ENCODE measurements at places on chromosomes 3 and 15.

DNA sequence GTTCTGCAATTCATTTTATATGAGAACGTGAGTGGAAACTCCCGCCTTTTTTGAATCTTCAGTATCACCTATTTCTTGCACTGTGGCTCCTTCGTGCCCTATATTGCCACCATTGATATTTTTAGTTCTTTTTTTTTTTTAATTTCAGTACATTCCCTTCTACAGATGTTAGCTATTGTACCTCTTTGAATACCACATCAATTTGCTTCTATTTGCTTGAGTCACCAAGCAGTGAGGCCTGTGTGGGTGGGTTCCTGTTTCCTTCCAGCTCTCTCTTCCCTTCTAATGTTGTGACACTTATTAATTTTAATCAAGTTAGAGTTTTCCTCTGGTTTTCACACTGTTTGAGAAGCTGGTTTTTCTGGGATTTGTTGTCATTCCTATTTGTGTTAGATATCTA, 8.7 kb downstream of the HACD2 start:
- no peak for DNase-seq

DNA sequence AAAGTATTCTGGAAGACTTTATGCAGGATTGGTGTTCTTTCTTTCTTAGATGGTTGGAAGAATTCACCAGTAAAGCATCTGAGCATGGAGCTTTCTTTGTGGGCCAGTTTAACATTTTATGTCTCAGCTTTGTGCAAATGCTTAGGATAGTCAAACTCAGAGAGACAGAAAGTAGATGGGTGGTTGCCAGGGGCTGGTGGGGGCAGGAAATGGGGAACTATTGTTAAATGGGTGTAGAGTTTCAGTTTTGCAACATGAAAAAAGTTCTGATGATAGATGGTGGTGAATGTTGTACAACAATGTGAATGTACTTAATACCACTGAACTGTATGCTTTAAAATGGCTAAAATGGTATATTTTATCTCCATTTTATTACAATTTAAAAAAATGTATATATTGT, 24.8 kb downstream of the SPCS1 start:
- no peak for DNase-seq

GRCh38 chr3:172939651-172940293, 189.2 kb downstream of the ECT2 start:
- DNase-seq, result no peak

- no peak for DNase-seq
Measured at GRCh38 chr15:83356501-83357399, 72.3 kb upstream of the BNC1 start.

GRCh38 chr3:19662486-19662885, 271.5 kb downstream of the EFHB start:
- no peak for DNase-seq

GRCh38 chr15:77986891-77987764, 90.4 kb downstream of the TBC1D2B start:
- DNase-seq, result no peak

GRCh38 chr3:169744366-169745054, 20.4 kb downstream of the TERC start:
- DNase-seq, result no peak

DNA sequence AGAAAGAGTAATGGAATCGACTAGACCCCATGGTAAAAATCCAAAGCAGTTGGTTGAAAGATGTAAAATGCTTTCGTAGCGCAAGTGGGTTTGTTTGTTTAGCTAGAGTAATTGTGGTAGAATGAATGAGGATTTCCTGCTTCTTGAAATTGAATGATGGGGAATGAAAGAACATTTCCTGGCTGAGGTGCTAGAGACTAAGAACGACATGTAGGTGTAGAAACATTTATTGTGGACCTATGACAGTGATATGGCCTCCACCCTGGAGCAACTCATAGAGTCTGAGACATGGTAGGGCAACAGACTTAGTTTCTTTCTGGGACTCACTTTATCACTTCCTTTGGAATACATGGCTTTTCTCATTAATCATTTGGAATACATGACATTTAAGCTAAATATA, 467.6 kb upstream of the CFAP20DC start:
- no peak for DNase-seq

DNA sequence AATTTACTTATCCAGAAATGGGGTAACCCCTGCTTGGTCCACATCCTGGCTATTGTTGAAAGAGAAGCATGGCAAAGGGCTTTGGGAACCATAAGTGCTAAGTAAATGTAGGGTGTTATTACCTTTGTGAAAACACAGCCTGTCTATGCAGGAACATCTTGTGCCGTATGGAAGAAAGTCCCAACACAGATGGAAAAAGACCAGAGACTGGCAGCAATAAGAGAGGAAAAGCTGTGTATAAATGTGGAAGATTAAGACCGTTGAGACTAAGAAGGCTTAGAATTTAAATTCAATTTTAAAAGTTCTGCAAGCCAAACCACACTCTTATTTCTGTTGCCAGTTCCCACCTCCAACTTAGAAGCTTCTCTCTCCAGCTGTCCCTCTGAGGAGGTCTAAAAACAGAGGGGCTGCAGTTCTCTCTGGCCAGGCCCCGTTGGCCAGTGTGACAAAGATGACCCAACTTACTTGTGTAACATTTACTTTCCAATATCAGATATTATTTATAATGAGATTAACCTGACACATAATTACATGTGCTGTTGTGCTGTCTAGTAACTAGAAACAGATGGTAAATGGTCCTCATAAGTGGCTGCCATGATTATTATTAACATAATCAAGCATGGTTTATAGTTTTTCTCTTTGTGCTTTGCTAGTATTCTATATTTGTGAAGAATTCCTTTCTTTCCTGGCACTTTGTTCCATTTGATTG, 7.0 kb downstream of the MINDY4B start:
- DNase-seq, result no peak

DNA sequence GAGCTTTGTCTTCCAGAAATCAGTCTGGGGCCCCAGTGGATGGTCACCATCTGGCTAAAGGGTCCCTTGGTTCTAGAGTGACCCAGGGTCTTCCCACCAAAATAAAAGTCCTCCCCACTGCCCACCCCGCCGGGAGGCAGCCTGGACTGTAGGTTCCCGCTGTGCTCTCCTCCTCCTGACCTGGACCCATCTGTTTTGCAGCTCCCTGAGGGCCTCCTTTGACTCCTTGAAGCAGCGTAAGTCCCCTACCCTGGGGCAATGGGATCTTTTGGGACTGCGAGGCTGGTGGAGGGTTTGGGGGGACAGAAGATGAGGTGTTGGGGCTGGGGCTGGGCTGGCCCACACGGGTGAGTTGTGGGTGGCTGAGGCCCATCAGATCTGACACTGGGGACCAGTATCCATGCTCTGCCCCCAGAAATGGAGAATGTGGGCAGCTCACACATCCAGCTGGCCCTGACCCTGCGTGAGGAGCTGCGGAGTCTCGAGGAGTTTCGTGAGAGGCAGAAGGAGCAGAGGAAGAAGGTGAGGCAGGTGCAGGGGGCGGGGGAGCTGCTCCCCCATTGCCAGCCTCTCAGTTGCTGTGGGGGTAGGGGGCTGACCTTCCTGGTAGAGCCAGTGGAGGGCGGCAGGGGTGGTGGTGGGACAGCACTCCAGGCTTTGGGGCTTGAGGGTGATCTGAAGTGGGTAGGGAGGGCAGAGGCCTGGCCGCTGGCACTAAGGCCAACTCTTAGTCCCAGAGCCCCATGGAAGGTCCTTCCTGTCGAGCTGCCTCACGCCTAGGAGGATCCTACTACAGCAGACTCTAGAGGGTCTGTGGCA, 30.4 kb downstream of the PSTPIP1 start:
- no peak for DNase-seq

DNA sequence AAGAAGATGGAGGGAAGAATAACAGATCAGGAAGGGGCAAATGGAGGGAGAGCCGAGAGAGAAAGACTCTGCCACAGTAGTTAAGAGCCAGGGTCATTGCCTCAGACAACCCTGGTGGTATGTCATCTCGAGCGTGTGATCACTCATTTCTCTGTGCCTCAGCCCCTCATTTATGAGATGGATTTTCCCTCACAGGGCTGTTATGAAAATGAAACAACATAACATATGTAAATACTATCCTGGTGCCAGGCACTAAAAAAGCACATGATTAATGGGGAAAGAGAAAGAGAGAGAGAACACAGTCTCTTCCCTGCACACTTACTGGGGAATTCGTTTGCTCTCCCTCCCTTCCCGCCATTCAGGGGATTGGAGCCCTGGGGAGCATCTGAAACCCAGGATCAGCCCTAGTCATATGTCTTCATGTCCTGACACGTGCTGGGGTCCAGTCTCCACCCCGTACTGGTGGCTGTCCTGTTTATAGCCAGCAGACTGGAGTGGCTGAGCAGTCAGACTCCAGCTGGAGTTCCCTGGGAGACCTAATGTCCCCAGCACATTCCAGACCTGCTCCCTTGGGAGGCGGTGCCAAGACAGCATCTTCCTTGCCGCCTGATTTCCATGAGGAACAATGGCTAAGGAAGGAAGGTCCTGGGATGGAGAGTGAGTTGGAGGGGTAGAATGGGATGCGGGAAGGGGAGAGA, 14.7 kb upstream of the AMOTL2 start:
- DNase-seq, result no peak

- DNase-seq, result peak; percentile 82
Measured at GRCh38 chr3:34859746-34860145, 779.6 kb upstream of the ARPP21 start.

- no peak for DNase-seq
Measured at GRCh38 chr3:146715170-146715569, 110.0 kb upstream of the PLSCR5 start.

DNA sequence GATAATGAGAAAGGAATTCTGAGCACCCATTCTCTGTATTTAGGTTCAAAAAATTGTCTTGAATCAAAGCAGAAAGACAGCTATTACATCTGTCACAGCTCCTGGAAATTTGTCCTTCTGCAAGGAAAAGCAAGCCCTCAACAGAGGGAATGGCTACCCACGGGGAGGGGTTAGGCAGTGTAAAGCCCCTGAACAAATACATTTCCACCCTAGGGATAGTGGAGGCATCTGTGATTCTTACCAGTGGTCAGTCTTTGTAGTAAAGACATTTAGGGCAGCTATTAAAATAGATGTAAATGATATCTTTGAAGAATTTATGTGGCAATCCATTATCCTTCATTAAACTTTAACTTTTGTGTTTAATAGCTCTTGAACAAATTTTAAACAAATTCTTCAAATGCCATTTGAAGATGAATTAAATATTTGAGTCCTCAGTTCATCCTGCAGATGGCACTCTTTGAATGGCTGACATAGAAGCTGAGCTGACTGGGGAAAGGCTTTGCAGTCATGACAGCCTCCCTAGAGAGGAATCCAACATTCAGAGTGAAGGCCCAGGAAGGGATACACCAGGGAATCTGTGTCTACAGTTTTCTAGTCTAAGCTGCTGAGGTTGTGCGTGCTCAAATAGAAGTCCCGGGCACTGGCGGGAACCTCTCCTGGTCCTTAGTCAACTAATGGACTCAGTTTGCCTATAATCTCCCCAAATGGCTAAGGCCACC, 359.7 kb upstream of the ROPN1 start:
- DNase-seq, result peak; percentile 9

GRCh38 chr3:23865595-23866396, 51.0 kb downstream of the NKIRAS1 start:
- DNase-seq, result no peak

GRCh38 chr3:150401285-150401684, 6.8 kb upstream of the TSC22D2 start:
- no peak for DNase-seq

GRCh38 chr15:45118996-45119395, 4.9 kb downstream of the DUOXA2 start:
- no peak for DNase-seq

Data from trophoblast cell (in vitro differentiated cells and primary cell).